Activated CD8-positive, alpha-beta T cell treated with anti-CD3 and anti-CD28 coated beads for 36 hours (primary cell): ENCODE measurements at places on chromosomes 6 and 20.

GRCh38 chr20:43913291-43914025, 1.2 kb upstream of the TOX2 start:
- no peak for DNase-seq

DNA sequence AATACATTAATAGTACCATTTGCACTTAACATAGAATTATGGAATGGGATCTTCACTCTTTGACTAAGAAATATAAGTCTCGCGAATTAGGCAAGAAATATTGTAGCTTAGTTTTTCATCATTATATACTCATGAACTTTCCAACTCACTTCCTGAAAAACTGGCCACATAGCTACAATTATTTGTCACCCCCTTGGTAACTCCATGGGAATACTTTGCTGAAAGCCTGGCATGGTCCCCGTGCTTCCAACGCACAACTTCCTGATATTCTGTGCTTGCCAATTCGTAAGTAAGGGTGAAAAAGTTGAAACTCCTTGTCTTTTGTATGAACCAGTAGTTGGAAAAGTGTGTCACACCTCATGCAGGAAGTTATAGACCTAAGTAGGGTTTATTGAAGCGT, 23.7 kb upstream of the HLA-DQA1 start:
- DNase-seq, result no peak

DNA sequence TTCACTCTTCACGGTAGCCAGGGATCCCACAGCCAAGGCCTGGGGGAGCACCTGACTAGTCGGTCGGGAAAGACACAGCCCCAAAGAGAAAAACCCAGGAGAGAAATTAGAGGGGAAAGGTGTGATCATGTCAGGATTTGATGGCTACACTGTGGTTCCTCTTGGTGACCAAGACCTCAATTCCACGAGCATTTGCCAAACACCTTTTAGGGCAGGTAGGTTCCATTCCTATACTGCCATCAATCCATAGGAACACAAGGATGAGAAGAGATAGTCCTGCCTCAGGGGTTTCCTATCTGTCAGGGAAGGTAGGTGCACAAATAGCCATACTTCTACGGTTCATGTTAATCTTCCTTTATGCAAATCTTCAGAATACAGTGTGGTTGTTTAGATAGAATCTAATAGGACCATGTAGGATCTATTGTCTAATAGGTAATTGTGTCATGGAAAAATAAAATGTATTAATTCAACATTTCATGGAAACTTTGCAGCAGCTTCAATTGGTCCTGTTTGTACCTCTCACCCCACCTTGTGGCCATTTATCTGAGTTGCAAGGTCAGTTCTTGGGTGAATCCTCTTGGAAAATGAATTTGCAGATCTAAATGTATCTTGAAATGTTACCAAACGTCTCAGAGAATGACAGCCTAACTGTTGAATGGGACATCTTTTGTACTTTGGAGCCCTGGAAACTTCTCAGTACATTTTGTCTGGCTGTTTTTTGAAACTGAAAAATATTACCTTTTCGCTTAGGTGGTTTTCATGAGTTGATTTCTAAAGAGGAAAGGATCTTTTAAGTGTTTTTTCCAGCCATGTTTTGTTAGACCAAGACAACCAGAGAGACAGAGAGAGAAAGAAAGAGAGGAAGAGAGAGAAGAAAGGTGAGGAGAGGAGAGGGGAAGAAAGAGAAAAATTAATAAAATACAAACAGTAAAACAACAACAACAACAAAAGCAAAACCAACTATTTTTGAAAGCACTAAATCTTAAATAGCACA, 33.7 kb upstream of the IYD start:
- DNase-seq, result peak; percentile 56

GRCh38 chr6:26241033-26241895, 123.7 kb upstream of the BTN3A2 start:
- peak; percentile 89 for DNase-seq

- no peak for DNase-seq
These were observed 29.5 kb downstream of the ROS1 start for GRCh38 chr6:117396228-117396627.

DNA sequence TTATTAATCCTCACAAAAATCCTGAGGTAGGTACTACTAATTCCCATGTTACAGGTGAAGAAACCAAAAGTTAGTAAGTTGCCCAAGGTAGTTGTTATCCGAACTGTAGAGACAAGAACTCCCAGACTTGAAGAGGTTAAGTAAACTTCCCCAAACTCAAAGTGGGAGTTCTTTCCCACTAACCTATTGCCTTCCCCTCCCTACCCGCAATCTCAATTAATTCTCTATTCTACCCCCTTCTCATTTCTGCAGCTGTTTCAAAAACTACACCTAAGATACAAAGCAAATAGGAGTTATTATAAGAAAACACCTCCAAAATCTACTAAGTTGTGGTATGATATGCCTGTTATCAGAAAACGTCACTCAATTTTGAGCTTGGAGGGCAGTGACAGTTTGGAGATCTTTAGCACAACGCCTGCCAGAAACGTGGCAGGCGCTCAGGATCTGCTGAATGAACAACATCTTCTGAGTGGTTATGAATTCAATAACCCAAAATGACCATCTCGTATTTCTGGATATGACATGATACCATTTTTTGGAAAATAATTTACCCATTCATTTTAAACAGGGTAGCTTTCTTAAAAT, 7.1 kb downstream of the CSNK2A1 start:
- DNase-seq, result no peak

- no peak for DNase-seq
These were observed 364.9 kb upstream of the RSPO3 start for GRCh38 chr6:126753606-126754005.

- DNase-seq, result no peak
These were observed 398.3 kb downstream of the LAMA2 start for GRCh38 chr6:129281168-129281796.

GRCh38 chr6:35179901-35180535, 33.7 kb upstream of the SCUBE3 start:
- DNase-seq, result no peak

DNA sequence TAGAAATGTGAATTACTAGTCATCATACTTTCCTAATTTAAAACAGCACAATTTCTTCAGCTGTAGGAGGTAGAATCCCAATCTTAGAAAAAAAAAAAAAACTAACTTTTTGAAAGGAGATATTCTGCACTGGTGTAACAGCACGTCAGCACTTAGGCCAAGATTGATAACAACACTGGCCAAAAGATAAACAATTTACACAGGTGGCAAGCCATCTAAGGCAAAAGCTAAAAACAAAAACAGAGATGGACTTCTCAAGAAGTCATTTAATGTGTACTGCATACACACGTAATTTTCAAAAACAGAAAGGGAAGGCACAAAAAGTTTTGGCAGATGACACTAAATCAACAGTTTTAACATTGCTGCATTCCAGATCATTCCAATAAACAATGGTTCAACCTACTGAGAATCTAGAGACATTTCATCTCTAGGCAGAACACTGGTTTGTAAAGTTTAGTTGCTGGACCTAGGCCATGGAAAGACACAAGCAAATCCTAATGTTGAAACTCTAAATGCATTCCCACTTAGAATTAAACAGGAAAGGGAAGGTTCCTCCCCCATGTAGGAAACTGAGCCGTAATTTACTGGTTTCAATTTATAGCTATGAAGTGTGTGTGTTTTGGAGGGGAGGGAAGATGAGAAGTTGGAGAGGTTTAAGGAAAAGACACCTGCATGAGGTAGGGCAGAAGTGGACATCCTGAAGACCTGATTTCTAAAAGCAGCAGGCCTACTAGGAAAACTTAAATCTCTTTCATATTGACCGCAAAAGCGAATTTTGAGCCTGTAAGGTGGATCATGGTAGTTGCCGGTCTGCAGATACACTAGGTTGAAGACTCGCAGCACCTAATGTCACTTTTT, 1.3 kb downstream of the GCLC start:
- DNase-seq, result no peak

GRCh38 chr6:163008186-163008585, 280.4 kb downstream of the PACRG start:
- no peak for DNase-seq

DNA sequence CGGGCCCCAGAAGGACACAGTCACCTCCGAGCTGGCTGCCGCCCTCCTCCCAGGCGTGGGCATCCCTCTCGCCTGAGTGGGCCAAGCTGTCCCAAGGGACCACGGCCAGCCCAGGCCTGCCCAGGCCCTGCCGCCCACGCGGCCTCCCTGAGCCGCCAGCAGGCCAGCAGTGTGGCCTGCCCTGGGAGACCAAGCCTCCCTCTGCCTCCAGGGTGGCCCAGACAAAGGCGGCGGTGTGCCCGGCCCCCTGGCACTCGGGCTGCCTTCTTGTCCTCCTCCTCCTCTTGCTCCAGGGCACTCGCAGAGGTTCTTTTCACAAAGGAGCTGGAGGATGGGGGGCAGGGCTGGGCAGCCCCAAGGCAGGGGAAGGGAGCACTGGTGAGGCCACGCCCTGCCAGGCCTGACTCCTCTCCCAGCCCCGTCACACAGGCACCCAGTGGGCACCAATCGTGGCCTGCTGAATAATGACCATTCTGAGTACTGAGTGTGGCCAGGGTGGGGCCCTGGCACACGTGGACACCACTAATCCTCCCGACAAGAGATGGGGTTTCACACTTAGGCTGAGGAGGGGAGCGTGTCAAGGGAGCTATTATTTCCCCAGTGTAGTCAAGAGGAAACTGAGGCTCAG, 25.3 kb downstream of the NOL4L start:
- no peak for DNase-seq

DNA sequence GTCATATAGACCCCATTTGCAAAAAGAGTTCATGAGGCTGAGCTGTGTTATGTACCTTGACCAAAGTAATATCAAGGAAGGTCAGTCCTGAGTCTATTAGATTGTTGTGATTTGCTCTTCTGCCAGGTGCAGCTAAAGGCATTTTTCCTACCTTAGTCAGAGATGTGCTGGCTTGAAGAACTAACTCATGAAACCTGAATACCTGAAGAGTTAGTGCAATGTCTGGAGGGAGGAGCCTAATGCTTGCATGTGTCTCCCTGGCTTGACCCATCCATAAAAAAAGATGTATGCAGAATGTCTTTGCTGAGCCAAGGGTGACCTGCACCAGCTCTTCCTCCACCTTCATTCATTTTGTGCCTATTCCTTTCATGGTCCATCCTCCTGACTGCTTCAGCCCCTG, 742.0 kb downstream of the KIF16B start:
- DNase-seq, result no peak

DNA sequence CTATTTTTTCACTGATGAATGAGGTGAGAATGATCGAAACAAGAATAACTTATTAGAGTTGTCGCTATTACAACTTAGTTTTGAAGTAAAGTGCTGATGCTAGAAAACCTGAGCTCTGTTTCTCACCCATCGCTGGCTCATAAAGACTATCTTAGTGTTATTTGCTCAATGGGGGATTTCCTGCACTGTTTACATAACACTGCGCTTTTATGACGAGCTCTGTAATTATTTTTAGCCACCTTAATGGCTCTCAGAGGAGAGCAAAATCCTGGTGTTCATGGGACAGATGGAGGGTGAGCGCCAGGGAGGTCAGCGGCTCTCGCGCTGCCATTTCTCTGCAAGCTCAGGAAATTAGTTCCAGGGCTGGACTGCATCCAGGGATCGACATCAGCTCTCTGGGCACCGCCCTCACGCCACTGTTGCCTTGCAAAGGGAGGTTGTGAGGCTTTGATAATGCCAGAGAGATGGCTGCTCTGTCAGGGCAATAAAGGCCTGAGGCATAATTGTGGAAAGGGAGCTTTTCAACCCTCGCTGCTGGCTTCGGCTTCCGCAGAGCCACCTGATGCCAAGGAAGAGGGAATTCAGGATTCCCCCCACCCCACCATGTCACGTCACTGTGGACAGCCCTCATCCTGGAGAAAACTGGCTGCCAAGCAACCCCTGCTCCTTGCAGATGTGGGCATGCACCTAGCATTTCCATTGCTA, 72.0 kb downstream of the DACT2 start:
- no peak for DNase-seq

- no peak for DNase-seq
These were observed 330.9 kb upstream of the CDH4 start for GRCh38 chr20:60921022-60921622.

- DNase-seq, result no peak
These were observed 38.4 kb downstream of the LCA5 start for GRCh38 chr6:79498842-79499241.

DNA sequence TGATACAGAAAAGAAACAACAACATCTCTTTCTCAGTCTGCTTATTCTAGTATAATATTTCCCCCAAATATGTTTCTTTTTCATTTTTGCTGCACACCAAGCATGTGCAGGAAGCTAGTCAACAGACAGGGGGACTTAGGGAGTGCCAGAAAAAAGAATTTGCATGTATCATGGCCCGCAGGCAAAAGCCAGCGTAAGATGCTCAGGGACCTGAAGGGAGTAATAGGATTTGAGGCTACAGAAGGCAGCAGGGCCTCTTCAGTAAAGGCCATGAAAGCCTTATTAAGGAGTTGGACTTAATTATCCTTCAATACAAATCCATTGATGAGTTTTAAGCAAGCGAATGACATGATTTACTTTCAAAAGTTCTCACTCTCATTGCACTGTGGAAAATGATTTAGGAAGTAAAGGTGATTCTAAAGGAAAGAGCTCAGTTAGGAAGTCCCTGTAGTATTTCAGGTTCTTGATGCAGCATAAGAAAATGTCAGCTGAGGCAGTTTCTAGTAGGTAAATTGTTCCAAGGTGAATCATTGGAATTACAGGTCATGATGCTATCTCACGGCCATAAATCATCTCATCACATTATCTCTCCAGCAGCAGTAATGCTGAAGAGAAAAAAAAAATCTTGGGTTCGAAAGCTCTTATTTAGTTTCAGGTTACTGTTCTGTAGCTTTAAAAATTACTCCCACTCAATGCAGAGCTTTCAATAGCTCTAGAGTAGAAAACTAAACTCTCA, 94.8 kb downstream of the PTCHD4 start:
- DNase-seq, result no peak

DNA sequence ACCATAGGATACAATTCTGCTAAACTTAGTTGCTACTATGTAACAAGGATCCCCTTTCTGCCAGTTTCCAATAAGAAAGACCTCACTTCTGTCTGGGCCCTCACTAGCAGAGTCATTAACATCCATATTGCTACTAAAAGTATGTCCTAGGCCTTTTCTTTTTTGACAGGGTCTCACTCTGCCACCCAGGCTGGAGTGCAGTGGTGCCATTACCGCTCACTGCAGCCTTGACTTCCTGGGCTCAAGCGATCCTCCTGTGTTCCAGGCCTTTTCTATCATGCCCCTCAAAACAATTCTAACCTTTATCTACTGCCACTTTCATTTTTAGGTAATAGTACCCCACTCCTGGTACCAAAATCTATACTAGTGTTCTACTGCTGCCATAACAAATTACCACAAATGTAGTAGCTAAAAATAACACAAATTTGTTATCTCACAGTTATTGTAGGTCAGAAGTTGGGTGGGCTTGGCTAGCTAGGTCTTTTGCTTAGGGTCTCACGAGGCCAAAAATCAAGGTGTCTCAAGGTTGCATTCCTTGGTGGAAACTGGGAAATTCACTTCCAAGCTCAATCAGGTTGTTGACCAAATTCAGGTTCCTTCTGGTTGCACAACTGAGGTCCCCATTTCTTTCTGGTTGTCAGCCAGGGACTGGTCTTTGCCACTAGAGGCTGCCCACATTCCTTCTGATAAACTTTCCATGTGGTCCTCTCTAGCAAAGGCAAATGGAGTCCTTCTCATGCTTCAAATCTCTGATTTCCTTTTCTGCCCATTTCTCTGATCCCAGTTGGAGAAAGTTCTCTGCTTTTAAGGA, 3.0 kb downstream of the CSNK2A1 start:
- DNase-seq, result no peak
